Left ventricle myocardium inferior (tissue), 1 donor: ENCODE measurements at places on chromosomes 12 and 14. TPM values are rescaled to one million over a fixed set of nuclear protein-coding genes. Genes with fewer than 3 reads are reported as not detected.

GRCh38 chr14:99288948-99289347 lies 17.0 kb upstream of the BCL11B start:
- H3K27me3 ChIP-seq: peaks cover 68% of the 10 kb centered on the region
- H3K27ac ChIP-seq: no peak overlapping the region
- H3K36me3 ChIP-seq: no peaks in the 10 kb centered on the region
- DNase-seq: no peak
- H3K4me3 ChIP-seq: no peak overlapping the region
- H3K4me1 ChIP-seq: no peaks in the 10 kb centered on the region

DNA sequence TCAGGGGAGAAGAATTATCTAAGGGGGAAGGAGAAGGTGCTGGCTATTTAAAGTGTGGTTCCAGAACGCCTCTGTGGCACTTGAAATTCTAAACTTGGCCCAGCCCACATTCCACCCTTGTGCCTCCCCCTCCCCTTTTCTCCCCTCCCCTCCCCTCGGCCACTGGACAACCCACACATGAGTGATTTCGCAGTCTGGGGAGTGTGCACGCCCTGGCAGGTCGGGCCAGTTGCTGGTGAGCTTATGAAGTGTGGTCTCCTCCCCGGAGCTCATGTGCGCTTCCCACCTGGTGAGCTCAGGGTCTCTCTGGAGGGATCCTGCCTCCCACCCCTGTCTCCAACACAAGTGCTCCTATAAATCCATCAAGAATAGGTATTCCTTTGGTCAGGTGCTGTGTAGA lies at the start of gene SLC6A13:
SLC6A13 (minus strand) TSS at position 20 of the 400 bp plus-strand sequence. CDS start 2,784 bp downstream, outside the sequence.
- H3K27ac ChIP-seq: no peak within 1 kb of the TSS
- DNase-seq: no peak
- no peak within 1 kb of the TSS for H3K4me3 ChIP-seq
- peaks cover 11% of the 10 kb centered on the region for H3K27me3 ChIP-seq
- H3K36me3 ChIP-seq: no peaks in the 10 kb centered on the region

GRCh38 chr14:54366736-54367735 lies 29.8 kb upstream of the CDKN3 start:
- H3K27ac ChIP-seq: peak overlapping the region; percentile 2
- peaks cover 44% of the 10 kb centered on the region for H3K4me1 ChIP-seq
- H3K27me3 ChIP-seq: peaks cover 2% of the 10 kb centered on the region
- no peaks in the 10 kb centered on the region for H3K36me3 ChIP-seq
- H3K4me3 ChIP-seq: no peak overlapping the region

- H3K27ac ChIP-seq: no peak overlapping the region
- DNase-seq: no peak
- peaks cover 5% of the 10 kb centered on the region for H3K4me1 ChIP-seq
- no peaks in the 10 kb centered on the region for H3K36me3 ChIP-seq
Observed at GRCh38 chr12:63889721-63890509, 45.4 kb downstream of the SRGAP1 start.

DNA sequence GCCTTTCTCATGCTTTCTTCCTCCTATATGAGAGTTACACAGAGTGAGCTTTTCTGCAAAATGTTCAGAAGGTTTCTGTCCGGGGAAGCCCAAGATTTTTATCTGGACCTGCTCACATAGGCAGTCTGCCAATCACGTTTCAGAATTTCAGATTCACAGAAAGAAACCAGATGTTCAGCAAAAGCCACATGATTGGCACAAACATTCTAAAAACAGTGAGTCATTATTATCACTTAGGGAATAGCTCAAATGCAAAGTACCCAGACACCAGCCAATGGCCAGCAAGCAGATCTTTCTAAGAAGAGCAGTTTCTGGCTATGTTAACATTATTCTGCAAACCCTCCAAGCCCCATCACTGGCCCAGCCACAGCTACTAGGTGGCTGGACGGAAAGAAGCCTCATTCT lies 1558.5 kb upstream of the TMEM132C start:
- DNase-seq: no peak
- H3K4me1 ChIP-seq: no peaks in the 10 kb centered on the region
- H3K4me3 ChIP-seq: no peak overlapping the region
- H3K36me3 ChIP-seq: no peaks in the 10 kb centered on the region
- peaks cover 27% of the 10 kb centered on the region for H3K27me3 ChIP-seq

DNA sequence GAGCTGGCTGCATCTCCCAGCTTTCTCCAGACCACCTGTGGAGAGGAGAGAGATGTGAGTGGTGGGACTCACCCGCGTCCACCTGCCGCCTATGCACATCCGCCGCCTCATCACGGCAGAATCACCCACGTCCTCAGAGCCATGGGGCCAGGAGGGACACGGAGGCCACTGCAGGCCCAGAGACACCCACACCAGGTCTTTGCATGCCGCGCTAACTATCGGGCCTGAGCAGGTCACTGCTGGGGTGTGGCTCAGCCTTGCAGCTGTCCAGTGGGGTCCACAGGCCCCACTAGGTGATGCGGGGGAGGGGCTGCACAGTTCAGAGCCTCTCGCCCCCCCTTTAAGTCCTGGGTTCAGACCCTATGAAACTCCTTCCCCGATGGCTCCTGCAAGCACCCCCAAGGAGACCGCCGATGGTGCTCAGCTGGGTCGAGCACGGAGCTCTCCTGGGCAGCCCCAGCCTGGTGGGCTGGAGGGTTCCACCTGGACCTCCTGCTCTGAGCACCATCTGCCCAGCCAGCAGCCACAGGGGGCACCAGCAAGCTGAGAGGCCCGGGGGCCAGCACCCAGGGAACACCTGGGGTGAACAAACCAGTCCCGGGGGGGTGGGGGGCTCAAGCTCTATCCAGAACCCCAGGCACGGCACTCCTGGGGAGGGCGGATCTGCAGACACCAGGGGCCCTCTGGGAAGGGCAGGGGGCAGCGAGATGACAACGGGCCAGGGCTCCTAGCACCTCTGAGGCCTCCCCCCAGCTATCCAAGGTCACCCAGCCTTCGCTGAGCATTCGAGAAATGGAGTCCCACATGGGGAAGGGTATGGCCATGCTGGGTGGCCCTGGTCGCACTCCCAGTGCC lies 34.3 kb downstream of the CCNK start:
- H3K4me1 ChIP-seq: peaks cover 23% of the 10 kb centered on the region
- H3K36me3 ChIP-seq: peaks cover 42% of the 10 kb centered on the region
- peak; percentile 13 for DNase-seq
- H3K27me3 ChIP-seq: no peaks in the 10 kb centered on the region
- no peak overlapping the region for H3K27ac ChIP-seq
- H3K4me3 ChIP-seq: no peak overlapping the region

- peak overlapping the region; percentile 70 for H3K4me3 ChIP-seq
- no peak for DNase-seq
- peaks cover 34% of the 10 kb centered on the region for H3K4me1 ChIP-seq
- H3K36me3 ChIP-seq: no peaks in the 10 kb centered on the region
Observed at GRCh38 chr12:107320929-107321631, 227.7 kb upstream of the CRY1 start.

DNA sequence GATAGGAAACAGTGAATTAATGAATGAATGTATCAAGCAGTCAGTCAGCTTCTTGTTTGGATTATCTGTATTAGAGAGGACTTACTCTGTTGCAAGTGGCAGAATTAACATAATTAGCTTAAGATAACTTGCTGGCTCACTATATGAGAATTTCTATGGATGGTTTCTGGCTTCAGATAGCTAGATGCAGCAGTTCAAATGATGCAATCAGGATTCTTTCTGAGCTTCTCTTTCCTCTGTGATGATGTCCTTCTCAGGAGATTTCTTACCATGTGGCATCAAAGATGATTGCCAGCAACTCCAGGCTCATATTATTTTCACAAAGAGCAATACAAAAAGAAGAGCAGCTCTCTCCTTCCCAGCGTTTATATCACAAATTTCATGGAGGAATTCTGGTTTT lies 30.7 kb downstream of the FRMD6 start:
- no peak overlapping the region for H3K4me3 ChIP-seq
- H3K27me3 ChIP-seq: no peaks in the 10 kb centered on the region

- H3K27ac ChIP-seq: no peak overlapping the region
- no peak for DNase-seq
- H3K4me1 ChIP-seq: peaks cover 17% of the 10 kb centered on the region
- no peak overlapping the region for H3K4me3 ChIP-seq
Observed at GRCh38 chr12:7117670-7118069, 8.7 kb upstream of the C1RL start.

DNA sequence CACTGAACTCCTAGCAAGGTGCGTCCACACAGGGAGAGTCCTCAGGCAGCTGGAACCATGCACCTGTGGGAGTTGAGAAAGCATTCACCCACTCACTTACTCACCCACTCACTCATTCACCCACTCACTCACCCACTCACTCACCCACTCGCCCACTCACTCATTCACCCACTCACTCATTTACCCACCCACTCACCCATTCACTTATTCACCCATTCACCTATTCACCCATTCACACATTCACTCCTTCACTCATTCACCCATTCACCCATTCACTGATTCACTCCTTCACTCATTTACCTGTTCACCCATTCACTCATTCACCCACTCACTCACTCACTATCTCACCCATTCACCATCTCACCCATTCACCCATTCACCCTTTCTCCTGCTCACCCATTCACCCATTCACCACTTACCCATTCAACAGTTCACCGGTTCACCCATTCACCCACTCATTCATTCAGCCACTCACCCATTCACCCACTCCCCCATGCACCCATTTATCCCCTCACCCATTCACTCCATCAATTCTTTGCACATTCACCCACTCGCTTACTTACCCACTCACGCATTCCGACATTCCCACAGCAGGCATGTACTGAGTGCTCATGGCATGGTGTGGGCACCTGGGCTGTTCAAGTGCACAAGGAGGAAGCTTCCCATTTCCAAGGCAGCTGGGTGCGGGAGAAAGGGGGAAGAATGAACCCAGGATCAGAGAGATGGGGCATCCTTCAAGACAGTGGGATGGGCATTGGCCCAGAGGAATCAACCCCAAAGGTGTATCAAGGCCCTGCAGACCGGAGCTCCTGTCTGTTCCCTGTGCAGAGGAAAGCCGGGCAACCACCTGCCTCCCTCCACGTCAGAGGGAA lies 135.2 kb upstream of the C14orf180 start:
- no peaks in the 10 kb centered on the region for H3K4me1 ChIP-seq
- no peak overlapping the region for H3K4me3 ChIP-seq
- no peaks in the 10 kb centered on the region for H3K36me3 ChIP-seq
- peaks cover 23% of the 10 kb centered on the region for H3K27me3 ChIP-seq

- no peak for DNase-seq
- no peak overlapping the region for H3K27ac ChIP-seq
- peaks cover 19% of the 10 kb centered on the region for H3K27me3 ChIP-seq
- H3K36me3 ChIP-seq: no peaks in the 10 kb centered on the region
- H3K4me3 ChIP-seq: no peak overlapping the region
- H3K4me1 ChIP-seq: peaks cover under 1% of the 10 kb centered on the region
Observed at GRCh38 chr12:67091678-67092077, 177.5 kb upstream of the CAND1 start.

DNA sequence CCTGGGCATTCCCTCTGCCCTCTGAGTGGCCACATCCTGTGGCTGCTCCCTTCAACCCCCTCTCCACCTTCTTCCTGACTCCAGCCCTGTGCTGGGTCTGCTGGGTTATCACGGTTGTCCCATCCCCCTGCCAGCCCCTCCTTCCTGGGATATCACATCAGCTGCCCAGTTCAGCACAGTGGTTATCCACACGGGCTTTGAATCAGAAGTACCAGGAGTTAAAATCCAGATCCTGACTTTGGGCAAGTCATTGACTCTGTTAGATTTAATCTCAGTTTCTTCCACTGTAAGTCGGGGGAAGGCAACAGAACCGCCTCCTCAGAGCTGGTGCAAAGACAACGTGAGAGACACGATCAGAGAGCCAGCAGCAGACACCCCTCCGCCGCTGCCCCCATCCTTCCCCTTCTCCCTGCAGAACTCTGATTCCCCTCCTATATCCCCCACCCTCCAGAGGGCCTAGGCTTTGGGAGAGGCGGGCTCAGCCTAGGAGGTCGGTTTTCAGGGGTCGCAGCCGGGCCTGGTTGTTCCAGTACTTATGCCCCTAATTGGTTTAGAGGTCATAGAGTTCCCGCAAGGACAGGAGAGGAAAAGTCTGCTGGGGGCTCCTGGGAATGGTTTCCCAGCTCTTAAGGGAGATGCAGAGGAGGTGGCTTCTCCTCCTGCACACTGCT lies 42.5 kb downstream of the PRIMA1 start:
- no peaks in the 10 kb centered on the region for H3K36me3 ChIP-seq
- H3K27me3 ChIP-seq: no peaks in the 10 kb centered on the region
- H3K27ac ChIP-seq: peak overlapping the region; percentile 96
- H3K4me1 ChIP-seq: peaks cover 76% of the 10 kb centered on the region
- DNase-seq: no peak
- no peak overlapping the region for H3K4me3 ChIP-seq

Gene GLT1D1
- total RNA-seq: 11.8 TPM

Gene KCNK13
- 1.9 TPM for total RNA-seq

Gene PCED1B
- 0.55 TPM for total RNA-seq

Gene MYF5
- total RNA-seq: not detected

Gene GPR68
- 0.41 TPM for total RNA-seq
